ENCODE measurements at places on chromosomes 12 and 14.

- DNase-seq, result no peak
These were observed 86.4 kb downstream of the EP400 start for GRCh38 chr12:132036063-132036683.

DNA sequence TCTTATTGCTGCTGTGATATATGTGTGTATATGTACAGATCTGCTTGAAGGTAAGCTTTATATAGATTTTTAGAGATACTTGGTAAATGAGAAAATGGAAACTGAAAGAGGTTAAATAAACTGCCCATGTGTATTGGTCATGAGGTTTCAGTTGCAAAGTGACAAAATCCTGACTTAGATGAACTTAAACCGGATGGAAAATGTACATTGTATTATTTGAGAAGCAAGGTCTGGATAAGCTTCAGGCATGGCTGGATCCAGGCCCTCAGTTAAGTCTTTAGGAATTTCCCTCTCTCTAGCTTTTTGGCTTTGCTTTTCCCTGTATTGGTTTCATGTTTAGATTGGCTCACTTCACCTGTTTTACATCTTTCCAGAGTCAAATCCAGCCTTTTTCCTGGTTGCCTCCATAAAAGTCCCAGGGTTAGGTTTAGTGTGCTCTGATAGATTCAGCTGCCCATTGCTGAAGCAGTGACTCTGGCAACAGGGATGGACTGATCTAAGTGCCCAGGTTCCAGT lies 21.0 kb upstream of the MAP1LC3B2 start:
- DNase-seq, result no peak

DNA sequence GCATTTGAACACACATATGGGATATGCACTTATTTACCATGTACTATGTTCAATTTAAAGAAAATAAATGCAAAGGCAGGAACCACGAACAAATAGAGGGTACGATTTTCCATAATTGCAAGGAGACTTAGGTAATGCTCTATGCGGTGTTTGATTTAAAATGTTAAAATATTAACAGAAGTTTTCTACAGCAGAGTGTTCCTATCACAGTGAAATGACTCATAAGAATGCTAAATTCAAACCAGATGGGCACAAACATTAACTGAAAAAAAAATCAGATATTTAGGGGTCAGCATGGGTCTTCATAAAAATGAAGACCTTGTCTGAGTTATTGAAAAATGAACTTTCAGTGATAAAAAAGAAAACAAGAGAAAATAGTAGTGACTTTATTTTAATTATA lies 65.4 kb downstream of the LLPH start:
- no peak for DNase-seq

DNA sequence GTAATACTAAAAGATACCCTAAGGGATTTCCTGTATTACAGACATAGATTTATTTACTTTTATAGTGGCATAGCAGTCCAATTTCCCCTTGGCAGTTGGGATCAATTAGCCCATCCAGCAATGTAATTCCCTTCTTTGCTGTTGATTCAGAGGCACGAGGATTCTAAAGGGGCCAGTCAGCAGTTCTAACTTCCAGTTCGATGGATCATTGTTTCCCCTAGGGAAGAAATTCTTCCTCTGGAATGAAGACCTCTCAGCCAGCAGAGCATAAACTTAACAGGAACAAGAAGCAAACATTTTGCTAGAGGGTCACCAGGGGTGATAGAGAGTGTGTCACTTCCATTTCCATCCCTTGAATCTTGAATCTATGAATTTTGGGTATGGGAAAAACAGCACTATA lies 395.7 kb upstream of the NOVA1 start:
- no peak for DNase-seq

- no peak for DNase-seq
These were observed 19.9 kb upstream of the KRT83 start for GRCh38 chr12:52341066-52341580.

GRCh38 chr12:53193985-53194716 lies 12.9 kb downstream of the ITGB7 start:
- DNase-seq, result no peak

GRCh38 chr14:39451811-39452210 lies 19.6 kb upstream of the FBXO33 start:
- DNase-seq, result no peak

GRCh38 chr12:26572137-26572536 lies 260.9 kb downstream of the ITPR2 start:
- DNase-seq, result no peak

DNA sequence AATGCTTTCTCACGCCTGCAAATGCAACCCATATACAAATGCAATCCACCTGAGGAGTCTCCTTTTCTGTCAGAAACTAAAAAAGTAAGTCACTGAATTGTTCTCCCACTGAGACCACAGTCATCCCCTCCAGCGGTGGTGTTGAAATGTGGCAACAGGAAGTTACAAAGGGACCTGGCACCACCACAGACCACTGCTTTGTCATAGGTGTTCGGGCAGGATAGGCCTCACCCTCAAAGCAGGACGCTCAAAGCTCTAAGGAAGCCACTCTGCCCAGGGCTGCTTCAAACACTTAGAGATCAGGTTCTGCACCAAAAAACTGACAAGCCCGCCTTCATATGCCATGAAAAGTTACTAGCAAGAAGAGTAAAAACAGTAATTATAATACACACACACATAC lies 11.3 kb downstream of the PHLDA1 start:
- DNase-seq, result peak; percentile 35

DNA sequence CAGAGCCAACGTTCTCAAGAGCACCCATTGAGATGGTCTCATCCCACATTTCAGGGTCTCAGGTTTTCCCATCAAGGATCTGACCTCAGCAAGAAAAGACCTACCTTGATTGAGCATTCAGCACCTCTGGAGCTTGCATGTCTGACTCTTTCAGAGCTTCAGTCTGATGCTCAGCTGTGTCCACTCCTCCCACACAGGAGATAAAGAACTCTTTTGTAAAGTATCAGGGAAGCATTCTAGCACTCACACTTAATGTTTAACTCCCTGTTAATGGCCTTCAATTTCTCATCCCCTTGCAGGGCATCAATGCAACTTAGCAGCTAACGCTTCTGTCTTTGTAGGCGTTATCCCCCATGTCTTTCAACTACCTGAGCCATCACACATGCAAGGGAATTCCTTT lies 124.1 kb downstream of the GALC start:
- DNase-seq, result no peak

GRCh38 chr12:3542911-3543310 lies 51.9 kb downstream of the PRMT8 start:
- DNase-seq, result no peak

DNA sequence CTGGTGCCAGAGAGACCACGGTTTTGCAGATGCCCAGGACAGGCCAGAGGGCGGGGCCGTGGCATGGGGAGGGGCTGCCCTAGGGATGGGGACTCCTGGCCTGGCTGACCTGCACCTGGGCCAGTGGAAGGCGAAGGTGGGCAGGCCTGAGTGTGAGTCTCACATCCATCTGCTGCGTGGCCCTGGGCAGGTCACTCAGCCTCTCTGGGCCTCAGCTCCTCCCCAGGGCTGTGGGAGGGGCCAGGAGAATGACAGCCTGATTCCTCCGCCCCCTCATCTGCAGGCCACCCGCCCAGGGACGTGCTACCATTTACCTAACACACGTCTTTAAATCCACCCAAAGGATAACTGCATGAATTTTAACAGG lies 90.9 kb downstream of the GALNT9 start:
- DNase-seq, result no peak

DNA sequence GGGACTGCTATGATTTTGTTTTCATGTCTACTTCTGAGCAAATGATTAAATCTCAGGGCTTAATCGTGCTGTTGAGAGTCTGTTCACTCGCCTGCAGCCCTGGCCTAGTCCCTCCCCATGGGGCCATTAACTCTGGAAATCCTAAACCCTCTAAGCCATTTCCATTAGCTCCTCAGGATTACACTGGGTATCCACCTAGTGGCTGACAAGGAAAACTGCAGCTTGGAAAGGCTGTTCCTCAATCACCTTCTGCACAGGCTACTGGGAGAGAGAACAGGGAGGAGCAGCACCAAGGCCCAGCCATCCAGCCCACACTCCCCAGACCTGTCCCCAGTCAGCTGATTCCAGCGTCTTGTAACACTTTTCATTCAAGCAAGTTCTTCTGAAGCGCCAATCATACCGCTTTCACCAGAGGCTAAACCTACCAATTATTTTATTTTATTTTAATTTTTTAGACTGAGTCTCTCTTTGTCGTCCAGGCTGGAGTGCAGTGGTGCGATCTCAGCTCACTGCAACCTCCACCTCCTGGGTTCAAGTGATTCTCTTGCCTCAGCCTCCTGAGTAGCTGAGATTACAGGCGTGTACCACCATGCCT lies 48.7 kb downstream of the NEUROD4 start:
- no peak for DNase-seq

- DNase-seq, result no peak
These were observed 196.6 kb downstream of the PCNX1 start for GRCh38 chr14:71103662-71104484.

DNA sequence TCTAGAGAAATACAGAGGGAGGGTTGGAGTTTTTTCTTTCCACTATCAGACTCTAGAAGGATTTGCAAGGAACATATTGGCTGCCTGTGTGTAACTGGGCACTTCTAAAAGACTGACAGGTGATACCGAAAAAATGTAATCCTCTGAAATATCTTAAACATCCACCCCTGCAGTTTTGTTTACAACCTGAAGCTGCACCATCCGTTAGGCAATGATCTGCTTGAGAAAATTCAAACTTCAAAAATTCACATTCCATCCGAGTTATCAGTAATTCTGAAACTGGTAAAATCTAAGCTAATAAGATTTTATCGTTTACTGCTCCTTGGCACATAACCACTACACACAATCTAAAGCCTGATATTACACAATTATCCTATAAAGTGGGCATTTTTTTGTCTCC lies 528.6 kb downstream of the FUT8 start:
- no peak for DNase-seq

DNA sequence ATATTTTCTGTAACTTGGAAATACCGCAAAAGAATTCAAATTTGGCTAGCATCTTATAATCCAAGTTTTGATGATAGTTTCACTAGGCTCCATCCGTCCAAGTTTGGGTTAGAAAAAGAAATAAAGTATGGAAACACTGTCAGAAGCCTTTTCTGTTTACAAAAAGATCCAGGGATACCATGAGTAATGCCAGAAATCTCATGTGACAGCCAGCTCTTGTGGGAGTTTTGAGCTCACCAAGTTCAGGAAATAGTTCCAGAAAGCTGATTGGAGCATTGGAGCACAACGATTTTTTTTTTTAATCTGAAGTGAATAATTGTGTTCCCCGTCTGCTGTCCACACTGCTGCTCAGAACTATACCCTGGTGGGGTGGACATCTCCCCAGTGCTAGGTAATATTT lies 229.7 kb upstream of the NPAS3 start:
- DNase-seq, result no peak

GRCh38 chr14:59254911-59255545 lies 66.6 kb downstream of the DAAM1 start:
- DNase-seq, result no peak

GRCh38 chr14:100649173-100649519 lies 61.9 kb upstream of the BEGAIN start:
- DNase-seq, result no peak

- no peak for DNase-seq
These were observed 1455.6 kb upstream of the TMEM132C start for GRCh38 chr12:126811391-126811790.
